Stimulated activated CD8-positive, alpha-beta memory T cell treated with anti-CD3 and anti-CD28 coated beads, Interleukin-2, amount 100 ng/mL, for 1 hour (primary cell): ENCODE measurements at places on chromosomes 13 and 19.

DNA sequence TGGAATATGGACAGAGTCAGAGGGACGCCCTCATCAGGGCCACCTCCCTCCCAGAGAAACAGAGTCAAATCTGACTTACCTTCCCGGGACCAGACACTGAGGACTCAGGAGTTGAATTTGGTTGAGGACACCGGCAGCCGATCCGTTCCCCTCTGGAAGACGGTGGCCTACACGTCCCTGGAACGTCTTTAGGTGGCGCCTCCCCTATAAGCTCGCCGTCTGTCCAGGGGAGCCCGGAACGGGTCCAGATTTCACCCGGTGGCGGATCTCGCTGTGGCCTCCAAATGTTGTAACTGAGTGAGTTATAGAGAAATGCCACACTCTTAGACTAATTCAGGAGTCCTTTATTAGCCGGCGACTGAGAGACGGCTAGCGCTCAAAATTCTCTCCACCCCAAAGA lies 9.0 kb downstream of the TNFSF14 start:
- DNase-seq: no peak

DNA sequence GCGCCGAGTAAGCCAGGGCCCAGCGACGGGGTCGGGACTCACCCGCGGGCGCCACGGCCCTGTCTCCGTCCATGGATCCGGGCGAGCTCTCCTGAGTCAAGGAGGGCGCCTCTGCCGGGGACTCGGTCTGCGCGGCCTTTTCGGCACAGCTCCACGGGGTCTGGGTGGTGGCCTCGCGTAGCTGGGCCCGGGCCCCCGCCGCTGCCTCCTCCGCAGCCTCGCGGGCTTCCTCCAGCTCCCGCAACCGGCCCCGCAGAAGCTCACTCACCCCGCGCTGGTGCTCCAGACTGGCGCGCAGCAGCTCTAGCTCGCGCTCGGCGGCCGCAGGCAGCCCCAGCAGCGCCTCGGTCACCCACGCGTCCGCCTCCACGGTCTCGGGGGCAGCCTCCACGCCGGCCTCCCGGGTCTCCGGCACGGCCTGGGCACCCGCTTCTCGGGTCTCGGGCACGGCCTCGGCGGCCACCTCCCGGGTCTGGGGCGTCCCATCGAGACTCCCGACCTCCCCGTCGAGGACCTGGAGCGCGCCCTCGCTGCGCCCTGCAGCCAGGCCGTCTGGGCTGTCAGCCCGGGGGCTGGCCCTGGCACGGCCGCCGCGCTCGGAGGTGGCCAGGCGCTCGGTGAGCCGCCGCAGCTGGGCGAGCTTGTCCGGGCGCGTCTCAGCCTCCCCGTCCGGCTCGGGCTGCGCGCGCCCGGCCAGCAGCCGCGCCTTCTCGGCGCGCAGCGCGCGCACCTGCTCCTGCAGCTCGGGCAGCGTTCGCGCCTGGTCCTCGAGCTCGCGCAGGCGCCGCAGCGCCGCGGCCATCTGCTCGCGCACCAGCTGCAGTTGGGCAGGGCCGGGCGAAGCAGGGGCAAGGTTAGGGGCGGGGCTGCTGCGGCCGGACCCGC lies 8.4 kb downstream of the KANK3 start:
- DNase-seq: no peak

GRCh38 chr13:94950303-94950702 lies 238.0 kb upstream of the SOX21 start:
- no peak for DNase-seq

DNA sequence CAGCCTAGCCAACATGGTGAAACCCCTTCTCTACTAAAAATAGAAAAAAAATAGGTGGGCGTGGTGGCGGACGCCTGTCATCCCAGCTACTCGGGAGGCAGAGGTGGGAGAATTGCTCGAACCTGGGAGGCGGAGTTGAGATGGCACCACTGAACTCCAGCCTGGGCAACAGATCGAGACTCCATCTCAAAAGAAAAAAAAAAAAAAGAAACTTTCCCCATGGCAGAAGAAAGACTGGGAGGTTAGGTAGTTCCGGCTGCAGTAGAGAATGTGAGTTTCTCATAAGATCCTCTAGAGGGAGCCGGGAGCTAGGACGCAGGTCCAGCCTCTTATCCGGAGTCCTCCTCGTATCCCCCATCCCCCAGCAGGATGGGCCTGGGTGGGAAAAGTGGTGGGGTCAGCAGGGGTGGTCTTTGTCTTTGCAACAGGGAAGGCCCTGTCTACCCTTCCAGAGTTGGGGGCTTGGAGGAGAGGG lies 13.2 kb upstream of the CREB3L3 start:
- DNase-seq: no peak

- no peak for DNase-seq
Measured at GRCh38 chr13:99652141-99652540, 150.9 kb downstream of the TM9SF2 start.

DNA sequence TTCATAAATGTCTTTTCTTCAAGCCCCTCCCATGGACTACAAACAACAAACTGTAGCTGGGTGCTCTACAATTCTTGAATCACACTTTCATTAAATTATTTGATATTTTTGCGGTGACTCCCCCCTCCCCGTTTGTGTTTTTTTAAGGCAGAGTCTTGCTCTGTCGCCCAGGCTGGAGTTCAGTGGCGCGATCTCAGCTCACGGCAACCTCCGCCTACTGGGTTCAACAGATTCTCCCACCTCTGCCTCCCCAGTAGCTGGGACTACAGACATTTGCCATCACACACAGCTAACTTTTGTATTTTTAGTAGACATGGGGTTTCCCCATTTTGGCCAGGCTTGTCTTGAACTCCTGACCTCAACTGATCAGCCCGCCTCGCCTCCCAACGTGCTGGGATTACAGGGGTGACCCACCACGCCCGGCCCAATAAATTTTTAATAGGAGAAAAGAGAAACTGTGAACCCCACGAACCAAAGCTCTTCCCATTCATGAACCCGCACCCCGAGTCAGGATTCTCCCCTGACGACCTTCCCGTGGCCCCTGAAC lies 703 bp downstream of the ZNF506 start:
- DNase-seq: no peak

- DNase-seq: no peak
Measured at GRCh38 chr19:19489804-19490204, 25.5 kb downstream of the TSSK6 start.

DNA sequence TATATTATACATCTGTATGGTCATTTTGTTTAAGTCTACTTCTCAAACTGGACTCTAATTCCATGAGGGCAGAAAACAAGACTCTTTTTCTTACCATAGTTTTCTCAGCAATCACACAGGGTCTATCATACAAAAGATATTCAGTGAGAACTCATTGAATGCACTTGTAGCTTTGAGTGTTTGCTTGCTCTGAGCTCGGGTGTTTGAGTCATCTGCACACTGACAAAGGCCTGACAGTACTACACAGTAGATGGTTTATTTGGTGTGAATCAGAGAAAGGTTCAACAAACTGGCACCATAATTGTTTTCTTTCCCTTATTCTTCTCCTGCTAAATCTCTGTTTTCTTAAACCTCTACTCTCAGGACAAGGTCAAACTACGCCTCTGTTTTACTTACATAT lies 586.4 kb downstream of the LMO7 start:
- DNase-seq: no peak

DNA sequence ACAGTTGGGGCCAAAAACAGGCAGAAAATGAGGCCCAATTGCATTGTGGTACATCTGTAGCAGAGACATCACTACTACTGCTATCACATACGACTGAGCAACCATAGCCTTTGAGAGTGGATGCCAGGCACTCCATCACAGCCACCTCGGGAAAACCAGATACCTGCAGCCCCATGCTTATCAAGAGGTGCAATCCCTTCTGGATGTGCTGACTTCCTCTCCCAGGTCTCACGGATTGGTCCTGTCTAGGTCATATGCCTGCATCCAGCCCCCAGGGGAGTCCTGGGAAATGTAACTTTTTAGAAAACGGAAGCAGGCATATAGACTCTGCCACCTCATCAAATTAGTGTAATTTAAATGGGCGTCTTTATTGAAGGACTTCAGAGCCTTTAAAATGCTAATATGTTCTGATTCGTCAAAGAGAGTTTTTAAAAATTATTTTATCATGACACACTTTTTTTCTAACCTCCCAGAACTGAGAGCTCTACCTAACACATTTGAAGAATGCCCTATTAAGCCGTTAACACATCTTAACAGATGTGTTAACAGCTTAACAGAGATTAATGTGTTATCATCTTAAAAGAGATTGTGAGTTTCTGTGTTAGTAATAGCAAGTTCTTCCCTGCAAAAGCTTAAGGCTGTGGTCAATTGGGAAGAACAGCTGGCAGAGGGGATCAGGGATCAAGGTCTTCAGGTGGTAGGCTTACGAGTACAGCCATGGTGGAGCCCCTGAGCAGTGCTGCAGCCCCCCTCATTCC lies 63.9 kb downstream of the DLEU7 start:
- no peak for DNase-seq

- DNase-seq: peak; percentile 77
Measured at GRCh38 chr19:9792206-9793070, 23.9 kb upstream of the ZNF846 start.

DNA sequence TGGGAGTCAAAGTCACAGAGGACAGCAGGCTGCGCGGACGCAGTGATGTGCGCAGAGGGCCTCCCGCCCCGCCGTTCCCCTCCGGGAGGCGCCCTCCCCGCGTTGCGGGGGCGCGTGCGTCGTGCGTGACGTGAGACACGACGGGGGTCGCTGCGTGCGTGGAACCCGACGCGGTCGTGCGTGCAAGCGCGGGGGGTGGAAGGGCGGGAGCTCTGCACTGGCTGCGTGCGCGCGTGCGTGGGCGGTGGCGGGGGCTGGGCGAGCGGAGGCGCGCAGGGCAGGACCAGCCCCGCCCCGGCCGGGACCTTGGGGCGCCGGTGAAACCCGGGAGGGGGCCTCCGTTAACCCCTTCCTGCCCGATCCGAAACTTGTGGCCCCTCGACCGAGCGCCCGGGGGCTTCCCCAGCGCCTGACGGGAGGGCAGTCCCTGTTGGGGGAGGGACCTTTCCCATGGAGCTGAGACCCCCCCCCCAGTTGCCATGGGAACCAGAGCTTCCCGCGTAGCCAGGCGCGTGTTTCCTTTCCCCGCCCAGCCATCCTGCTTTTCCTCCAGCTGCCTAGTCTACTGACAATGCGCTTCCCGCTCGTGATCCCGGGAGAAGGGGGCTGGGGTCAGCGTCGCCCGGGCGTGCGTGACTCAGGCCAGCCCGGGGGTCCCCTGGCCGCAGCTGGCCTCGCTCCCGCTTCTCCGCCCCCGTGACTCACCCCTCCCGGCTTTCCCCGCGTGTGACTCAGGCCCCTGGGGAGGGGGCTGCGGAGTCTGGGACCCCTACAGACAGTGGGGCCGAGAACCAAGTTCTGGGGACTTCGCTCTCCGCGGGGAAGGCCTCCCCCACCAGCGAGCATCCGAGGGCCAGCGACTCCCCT lies 7.3 kb upstream of the HOOK2 start:
- DNase-seq: peak; percentile 76

DNA sequence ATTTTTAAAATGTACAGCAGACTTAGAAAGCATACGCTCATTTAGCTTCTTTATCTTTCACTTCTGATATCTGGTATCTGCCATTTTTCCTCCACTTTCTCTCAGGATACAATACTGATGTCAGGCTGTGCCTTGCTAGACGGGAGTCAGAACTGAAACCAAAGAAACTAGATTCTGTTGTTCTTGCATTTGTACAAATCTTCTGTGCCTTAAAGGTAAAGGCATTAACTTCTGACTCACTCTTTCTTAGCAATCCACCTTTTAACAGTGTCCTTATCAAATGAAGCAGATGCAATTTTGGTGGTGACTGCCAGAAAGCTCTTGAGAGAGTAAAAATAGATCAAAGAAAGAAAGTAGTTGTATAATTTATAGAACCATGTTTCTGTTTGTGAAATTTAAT lies 370.4 kb downstream of the PCDH20 start:
- no peak for DNase-seq

DNA sequence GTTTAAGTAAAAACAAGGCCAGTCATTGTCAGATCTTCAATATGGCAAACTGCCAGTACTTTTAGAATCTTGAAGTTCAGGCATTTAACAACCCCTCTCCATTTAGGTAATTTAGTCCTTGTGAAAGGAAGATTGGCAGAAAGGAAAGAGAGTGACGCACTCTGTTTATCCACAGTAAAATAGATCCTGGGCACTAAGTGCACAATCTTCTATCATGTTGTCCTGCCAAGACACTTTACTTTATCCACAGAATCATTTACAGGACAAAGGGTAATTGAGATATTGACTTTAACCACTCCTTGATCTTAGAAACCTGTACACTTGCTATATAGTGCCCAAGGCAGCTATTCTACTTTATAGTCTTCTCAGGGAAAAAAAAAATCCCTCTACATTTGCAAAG lies 786.4 kb upstream of the SLITRK1 start:
- DNase-seq: no peak
